Kidney tubule cell (primary cell): ENCODE measurements at places on chromosomes 3 and 15.

DNA sequence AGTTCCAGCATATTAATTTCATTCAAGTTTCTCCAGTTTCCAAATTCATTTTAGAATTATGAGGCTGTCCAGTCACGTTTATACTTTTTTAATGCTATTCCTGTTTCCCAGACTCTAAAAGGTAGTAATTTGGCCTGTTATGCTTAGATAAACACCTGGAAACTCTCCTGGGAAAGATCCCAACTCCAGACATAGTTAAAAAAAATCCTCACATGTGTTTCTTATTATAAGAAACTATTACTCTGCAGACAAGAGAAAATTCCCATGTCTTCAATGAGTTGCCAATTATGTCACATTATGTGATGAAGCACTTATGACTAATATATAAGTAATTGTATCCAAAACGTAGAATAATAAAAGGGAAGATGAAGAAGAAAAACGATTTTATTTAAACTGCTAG lies 137.1 kb upstream of the TMC3 start:
- DNase-seq, result no peak

DNA sequence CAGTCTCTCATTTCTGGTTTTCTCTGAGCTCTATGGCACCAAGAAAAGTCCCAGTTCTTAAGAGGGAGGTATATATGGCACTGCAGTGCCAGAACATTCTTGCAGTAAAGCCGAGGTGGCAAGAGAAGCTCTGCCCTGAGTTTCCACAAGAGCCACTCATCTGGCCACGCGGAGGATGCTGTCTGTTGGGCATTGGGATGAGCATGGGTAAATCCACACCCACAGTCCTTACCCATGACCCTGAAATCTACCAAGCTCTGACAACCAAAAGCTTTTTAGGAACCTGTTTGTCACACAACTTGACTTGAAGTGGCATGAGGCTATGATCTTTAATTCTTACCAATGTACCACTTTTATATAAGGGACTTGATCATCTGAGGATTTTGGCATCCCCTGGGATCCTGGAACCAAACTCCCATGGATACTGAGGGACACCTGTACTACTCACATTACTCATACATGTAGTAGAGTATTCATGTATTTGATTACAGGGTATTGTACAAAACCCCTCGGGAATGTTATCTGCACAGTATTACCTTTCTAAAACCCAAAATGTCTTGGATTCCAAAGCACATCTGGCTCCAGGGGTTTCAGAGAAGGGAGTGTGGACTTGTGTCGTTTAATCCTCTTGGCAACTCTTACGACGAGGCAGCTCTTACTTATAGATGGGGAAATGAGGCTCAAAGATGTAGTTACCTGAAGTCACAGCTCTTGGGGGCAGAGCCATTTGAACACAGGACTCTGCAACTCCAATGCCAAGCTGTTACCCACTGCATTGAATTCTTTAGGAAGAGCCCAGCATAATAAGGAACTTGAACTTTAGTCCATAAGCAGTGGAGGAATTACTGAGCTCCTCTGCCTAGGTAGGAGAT lies 8.8 kb downstream of the RPL32 start:
- DNase-seq, result no peak

GRCh38 chr3:11392014-11392859 lies 120.0 kb downstream of the ATG7 start:
- DNase-seq, result peak; percentile 18

DNA sequence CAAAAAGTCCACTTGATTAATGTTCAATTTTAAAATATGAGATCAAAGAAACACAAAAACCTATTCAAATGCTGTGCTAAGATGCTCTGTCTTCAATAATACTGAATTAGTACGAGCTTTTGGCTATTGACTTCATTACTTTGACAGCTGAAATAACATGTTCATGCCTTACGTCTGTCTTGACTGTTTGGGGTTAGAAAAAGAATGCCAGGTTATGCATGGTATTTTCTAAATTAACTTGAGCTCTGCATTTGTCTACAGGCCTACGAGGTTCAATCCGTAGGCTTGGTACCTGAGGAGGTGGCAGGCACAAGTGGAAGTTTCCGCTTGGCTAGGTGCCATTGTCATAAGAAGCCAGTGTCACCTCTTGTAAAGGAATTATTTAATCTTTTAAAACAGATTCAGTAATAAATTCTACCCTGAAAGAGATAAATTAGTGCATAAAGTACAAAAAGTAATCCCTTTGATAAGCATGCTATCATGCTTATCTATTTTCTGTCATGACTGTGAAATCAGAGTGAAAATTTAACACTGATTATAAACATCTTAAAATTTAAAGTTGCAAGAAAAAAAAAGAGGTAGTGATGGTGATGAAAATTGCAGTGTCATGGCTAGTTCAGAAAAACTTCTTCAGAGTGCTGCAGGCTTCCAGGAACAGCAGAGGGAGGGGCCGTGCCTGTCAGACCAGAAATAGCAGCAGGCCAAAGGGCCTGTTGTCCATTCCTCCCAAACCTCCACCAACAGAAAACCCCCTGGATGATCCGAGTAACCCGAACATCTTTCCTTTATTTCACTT lies 115.7 kb downstream of the ARRDC4 start:
- DNase-seq, result no peak

GRCh38 chr3:19734453-19734852 lies 199.6 kb downstream of the EFHB start:
- DNase-seq, result no peak

DNA sequence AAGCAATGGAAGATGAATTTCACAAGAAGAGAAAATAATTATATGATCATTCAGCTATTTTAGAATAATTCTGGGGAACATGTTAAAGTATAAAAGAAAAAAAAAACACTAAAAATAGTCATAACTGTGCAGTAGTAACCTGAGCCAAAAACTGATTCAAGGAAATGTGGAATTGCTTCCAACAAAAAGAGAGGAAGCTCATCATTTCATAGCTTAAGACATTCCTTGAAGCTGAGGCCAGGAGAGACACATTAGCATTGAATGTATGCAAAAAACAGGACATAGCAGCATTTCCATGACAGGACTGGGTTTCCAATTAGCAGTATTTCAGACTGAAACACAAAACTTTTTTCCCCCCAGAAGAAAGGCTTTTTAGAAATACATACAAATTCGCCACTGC lies 27.7 kb upstream of the LRRN1 start:
- no peak for DNase-seq

GRCh38 chr3:177314897-177315296 lies 117.6 kb upstream of the TBL1XR1 start:
- no peak for DNase-seq

DNA sequence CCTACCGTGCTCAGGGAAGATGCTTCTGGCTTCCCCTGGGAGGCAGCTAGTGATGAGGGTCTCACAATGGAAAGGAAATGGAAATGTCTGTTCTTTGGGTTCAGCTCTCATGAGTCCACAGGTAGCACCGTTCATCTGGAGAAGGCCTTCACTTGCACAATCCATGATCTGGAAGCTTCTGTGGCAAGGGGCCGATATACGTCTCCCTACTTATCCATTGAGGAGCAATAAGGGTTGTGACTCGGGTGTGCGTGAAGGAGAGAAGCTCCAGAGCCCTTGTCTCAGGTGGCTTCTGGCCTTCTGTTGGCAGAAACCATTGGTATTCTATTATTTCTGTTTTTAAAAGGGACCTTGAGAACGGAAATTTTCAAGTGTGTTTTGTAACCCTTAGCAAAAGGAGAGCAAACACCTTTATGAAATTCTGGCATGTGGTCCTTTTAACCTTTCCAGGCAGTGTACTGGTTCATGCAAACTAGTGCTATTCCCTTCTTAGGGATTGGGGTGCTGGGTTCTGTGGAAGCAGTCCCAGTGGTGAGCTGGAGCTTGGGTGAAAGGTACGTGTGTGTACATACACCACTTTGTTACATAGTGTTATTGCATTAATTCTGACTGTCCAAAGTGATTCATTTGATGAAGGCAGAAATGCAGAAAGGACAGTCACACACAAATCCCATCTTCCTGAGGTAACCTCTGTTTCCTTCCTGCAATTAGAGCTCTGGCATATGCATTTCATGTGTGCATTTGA lies 32.5 kb downstream of the KLF13 start:
- no peak for DNase-seq

DNA sequence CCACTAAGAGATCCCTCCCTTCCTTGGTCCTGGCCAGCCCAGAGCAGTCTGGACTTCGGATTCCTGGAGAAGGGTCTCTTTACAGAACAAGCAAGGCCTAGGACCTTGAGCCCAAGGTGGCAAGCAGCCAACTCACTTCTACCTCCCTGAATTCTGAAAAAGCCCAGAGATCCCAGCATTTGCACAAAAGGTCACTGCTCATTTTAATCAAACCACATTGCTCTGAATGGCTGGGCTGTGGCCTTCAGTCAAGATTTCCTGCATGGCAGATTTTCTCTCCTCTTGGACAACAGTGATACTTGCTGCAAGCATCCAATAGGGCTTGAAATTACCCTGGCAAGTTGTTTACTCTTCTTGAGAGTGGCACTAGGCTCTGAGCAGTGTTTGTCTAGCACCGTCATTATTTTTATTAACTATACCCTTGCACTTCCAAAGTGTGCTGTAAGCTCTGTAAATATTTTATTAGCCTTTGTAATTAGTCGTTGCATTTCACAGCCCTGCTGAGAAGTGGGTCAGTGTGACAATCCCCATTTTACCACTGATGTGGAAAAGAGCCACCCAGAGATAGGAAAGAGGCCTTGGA lies 274.7 kb upstream of the CTNNB1 start:
- DNase-seq, result no peak

DNA sequence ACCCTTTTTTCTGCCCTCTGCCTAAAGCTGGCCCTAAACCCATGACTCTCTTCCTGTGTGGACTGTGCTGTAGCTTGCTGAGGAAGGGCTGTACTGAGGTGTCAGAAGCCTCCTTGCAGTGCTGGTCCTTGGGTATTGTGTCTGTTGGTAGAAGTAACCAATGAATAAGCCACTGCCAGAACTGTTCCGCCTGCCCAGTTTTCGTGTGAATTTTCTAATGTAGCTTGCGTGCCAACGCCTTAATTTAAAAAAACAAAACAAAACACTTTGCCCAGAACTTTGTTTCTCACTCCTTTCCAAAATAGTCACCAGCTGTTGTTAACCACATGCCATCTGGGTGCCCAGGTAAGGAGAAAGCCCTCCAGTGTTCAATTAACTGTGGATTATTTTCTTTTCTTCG lies 101.9 kb downstream of the KLHL25 start:
- DNase-seq, result no peak

- no peak for DNase-seq
These were observed 41.6 kb downstream of the DMXL2 start for GRCh38 chr15:51580982-51581381.

GRCh38 chr3:133872161-133872560 lies 23.5 kb downstream of the RAB6B start:
- DNase-seq, result no peak

DNA sequence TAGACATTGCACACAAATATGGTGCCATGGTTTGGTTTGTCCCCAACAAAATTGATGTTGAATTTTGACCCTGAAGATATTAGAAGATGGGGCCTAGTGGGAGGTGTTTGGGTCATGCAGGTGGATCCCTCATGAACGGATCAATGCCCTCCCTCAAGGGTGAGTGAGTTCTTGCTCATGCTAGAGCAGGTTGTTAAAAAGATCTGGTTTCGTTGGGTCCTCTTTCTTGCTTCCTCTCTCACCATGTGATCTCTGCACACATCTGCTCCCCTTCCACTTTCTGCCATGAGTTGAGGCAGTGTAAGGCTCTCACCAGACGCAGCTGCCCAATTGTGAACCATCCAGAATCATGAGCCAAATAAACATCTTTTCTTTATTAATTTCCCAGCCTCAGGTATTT lies 87.8 kb upstream of the MDFIC2 start:
- no peak for DNase-seq

- no peak for DNase-seq
These were observed 342.1 kb downstream of the TIGIT start for GRCh38 chr3:114635878-114636277.

DNA sequence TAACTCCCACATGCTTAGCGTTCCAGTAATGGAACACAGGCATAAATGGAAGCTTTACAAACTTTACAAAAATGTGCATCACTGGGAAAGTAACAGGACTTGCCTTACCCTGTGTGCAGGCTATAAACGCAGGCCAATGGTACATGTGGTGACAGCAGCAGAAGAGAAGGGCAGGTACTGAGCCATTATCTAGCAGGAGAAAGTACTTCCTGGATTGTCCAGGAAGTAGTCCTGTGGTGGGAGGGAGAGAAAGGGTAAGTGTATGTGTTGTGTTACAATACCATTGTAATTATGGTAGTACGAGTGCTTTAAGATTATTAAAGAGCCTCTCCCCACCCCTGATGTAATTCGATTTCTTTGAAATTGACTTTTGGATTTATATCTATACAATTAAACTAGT lies 5.3 kb downstream of the ATP1B3 start:
- no peak for DNase-seq

DNA sequence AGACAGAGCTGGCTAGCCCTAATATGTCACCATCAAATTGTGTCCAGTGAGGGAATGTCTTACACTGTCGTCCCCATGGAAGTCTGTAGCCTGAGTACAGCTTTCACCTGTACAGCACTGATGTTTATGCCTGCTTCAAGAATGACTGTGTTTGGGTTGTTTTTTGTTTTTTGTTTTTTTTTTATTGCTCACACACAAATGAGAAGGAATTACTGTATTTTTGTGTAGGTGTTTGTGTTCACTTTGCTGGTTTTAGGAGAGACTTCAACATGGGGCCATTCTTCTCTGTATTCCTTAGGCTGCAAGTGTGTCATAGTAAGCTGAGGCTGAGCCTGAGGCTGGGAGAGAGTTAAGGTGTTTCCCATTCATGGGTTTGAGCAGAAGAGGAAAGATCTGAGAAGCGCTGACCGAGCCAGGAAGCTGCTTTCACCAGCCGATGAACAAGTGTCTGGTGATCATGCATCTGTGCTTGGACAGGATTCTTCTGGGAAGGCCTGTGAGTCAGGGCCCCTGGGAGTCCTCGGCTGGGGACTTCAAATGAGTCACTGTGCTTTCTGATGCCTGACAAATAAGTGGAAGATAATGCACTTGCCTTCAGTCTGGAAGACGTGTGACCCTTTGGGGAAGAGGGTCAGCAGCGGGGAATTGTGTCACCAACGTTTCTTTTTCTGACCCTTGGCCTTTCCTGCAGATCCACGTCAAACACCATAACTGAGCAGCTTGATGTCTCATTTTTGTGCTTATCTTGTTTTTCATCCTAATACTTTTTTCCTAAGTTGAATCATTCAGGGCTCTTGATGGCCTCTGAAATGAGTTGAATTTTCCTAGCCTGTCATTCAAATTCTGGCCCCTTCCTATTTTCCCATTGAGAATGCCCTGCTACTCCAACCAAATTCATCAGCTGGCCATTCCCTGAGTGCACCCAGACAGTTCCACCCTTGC lies 36.7 kb upstream of the ZBTB38 start:
- DNase-seq, result peak; percentile 100

DNA sequence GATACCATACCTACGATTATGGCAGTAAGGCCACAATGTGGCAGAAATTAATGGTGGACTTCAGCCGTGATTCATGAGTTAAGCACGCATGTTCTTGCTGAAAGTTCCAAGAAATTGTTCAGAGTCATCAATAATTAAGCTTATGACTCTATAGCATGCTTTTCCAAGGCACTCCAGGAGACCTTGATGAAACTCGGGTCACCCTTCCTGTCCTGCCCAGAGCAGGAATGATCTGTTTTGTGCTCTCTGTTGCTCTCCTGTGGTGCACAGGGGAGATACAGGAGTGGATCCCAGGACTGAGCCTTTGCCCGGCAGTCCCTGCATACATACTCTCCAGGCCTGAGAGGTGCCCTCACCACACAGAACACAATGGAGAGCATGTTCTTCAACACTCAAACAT lies 141.6 kb upstream of the SLC2A2 start:
- DNase-seq, result peak; percentile 97
